ENCODE measurements at places on chromosomes 2 and 18.

- no peak for DNase-seq
Observed at GRCh38 chr2:226273440-226273839, 526.2 kb downstream of the IRS1 start.

- DNase-seq = no peak
Observed at GRCh38 chr18:79936641-79937040, 14.8 kb downstream of the SLC66A2 start.

- peak; percentile 89 for DNase-seq
Observed at GRCh38 chr2:219309278-219309677, at the start of gene PTPRN. Gene PTPRN, minus strand, starts transcription at chr2:219309401. Its CDS starts 69 bp downstream, at chr2:219309332.

DNA sequence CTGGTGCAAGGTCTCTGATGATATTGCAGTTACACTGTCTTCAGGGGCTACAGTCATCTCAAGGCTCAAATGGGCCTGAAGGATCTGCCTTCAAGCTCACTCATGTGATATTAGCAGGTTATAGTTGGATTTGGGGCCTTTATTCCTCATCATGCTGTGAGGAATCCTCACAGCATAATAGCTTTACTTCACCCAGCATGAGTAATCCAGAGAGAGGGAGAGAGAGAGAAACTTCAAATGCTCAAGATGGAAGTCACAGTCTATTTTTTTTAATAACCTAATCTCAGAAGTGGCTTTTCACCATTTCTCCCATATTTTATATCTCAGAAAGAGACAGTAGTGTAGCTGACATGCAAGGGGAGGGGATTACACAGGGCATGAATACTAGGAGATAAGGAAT lies 658.7 kb downstream of the EPHA4 start:
- DNase-seq = no peak

DNA sequence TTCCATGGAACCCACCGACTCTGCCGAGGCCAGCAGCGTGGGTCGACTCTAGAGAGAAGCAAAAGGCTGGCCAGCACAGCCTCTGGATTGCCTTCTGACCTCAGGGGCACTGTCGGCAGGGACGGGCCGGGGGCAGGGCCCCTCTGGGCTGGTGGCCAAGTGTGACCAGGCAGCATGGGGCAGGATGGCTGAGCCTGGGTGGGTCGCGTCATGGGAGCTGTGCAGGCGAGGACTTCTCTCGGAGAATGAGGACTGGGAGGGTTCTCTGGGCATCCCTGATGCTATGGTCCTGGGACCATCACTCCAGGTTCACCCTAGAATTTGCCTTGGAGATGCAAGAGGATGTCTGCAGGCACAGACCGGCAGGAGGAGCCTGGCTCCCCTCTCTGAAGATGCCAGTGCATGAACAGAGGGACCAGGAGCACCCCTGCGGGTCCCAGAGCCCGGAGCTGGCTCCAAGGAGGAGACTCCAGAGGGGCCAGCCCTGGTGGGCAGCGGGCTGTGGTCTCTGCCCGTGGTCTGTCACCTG lies 289.2 kb downstream of the NDUFA10 start:
- no peak for DNase-seq

GRCh38 chr2:15943378-15944280 lies 3.3 kb downstream of the MYCN start:
- peak; percentile 20 for DNase-seq

GRCh38 chr2:113240150-113240914 lies 38.4 kb downstream of the PAX8 start:
- DNase-seq = peak; percentile 80

DNA sequence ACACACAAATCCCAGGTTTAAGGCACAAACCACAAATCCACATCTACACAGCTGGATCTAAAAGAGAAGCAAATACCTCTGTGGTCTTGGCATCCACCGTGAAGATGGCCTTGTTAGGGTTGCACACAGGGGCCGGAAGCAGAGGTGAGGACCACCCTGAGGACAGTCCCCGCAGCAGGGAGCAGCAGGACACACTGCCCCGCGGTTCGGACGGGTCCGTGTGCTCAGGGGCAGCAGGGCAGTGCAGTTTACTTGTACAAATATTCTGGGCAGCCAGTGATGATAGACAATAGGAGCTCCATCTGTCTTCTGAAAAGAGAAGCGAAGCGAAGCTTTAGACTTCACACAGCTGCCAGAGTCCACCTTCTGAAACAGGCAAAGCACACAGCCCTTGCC lies 8.8 kb downstream of the PASK start:
- no peak for DNase-seq

DNA sequence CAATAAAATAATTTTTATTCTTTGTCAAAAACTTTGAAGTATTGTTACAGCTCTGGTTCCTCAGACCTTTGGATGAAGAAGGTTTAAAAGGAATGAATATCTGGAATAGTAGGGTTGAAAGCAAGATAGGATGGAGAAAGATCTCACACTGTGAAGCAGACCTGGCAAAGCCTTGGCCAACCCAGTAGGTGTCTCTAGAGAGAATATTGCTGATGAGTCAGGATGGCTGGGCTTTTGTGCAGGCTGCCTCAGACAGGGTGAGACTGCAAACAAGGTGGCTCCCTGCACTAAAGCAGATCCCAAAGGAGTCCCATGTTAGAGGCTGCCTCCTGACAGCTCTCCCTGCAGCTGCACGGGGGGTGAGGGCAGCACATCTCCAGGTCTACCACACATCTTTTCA lies 226.0 kb upstream of the ITGA4 start:
- no peak for DNase-seq

DNA sequence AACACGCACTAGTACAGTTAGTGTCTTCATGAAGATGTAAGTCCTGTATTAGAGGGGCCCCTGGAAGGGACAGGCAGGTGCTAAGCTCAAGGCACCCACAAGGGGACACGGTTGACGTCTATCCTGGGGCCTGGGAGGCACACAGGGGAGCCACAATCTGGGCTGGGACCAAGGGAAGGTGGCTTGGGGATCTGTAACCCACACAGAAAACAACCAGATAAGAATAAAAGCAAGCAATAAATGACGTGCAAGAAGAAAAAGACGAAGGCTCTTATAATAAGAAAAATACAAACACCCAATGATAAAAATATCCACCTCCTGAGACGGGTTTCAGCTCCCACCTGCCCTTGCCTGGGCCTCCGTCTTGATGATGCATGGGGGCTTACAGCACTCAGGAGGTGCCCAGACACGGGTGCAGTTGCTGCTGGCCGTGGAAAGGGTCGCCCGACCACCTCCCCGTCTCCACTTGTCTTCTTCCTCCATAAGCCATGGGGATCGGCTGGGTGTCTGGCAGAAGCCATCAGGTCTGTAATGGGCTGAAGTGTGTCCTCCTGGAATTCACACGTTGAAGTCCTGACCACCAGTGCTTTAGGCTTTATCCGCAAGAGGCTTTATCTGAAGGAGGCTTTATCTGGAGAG lies 73.9 kb downstream of the TWIST2 start:
- DNase-seq = no peak

- DNase-seq = peak; percentile 53
Observed at GRCh38 chr2:181393472-181393871, 63.7 kb upstream of the ITGA4 start.

- DNase-seq = no peak
Observed at GRCh38 chr2:174339561-174340399, 5.0 kb downstream of the SP9 start.

DNA sequence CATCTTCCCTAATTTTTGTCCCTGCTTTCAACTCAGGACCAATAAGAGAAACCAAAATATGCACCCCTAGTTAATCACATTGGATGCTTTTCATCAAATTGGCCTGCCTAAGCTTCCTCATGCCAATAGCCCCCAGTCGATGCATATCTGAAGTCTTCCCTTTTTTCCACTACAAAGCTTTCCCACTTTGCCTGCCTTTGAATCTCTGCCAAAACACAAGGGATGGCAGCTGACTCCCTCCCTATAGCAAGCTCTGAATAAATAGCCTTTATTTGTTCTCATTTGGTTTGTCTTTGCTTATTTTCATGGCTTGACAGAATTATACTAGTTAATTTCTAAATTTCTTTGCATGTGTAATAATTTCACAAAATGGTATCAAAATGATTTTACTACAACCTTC lies 621.2 kb downstream of the MBD2 start:
- no peak for DNase-seq

DNA sequence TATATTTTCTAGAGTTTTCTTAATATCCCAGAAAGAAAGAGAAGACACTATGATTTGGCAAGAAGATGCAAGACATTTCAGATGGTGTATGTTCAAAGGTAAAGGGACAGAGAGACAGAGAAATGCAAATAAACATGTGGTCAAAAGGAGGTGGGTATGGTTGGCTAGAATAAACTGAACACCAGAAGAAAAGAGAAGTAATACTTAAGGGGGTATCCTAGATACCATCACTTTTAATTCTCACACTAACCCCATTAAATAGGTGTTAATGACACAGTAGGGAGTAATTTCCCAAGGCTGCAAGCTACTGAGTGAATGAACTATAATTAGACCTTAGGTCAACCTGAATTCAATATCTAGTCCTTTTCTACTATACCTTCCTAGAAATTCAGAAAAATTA lies 111.2 kb upstream of the CD226 start:
- no peak for DNase-seq

DNA sequence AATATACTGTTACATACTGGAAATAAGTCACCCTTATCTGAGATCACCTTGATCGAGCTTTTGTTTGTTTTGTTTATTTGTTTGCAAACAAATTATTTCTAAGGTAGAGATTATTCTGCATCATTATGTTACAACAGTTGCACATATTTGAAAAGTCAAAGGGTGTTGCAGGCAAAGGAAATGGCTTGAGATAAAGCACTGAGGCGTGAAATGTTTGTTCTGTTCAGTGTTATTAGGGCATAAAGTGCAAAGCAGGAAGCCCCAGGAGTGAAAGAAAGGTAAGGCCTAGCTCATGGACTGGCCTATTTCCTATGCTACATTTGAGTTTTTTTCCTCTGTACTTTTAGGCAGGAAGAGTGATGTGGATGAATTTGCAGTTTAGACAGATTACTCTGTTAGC lies 1815.6 kb upstream of the LRRTM1 start:
- DNase-seq = no peak

- DNase-seq = no peak
Observed at GRCh38 chr2:141001750-141002149, 1129.1 kb downstream of the LRP1B start.

DNA sequence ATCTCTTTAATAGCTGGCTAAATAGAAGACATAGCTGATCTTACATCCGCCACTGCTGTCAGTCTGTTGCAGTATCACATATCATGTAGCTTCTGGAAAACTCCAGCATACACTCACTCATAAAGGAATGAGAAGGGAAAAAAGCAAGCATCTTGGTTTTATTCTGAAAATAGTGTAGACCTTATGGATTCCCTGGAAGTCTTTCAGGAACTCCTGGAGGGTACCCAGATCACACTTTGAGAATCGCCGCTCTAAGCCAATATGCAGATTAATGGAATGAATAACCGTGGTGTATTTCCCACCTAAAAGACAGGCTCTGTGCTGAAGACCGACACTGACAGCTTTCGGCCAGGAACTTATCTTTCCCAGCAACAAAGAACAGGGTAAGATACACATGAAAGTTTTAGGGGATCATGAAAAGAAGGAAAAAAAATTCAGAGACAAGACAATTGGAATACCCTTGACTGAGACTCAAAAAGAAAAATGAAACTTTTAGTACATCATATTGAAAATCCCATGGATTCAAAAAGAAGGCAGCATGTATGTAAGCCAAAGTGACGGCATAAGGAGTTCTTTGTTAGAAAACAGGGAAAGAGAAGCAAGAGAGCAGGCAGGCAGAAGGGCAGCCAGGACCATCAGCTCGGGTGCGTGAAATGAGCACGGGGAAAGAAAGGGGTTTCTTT lies 56.4 kb upstream of the SEC11C start:
- no peak for DNase-seq

DNA sequence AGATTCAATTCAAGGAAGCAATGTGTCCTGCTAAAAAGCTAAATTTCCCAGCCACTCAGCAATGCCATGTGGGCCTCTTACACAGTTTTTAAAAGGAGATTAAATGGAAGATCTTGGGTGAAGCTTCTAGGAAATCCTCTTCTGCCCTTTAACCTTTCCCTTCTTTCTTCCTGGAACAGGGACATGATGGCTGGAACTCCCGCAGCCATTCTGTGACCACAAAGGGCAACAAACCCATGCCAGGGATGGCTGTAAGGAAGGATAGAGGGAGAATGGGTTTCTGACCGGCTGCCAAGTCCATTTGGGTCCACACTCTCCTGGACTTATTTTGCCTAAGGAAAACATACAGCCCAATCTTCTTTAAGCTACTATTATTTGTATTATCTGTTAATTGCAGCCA lies 52.6 kb upstream of the ASAP2 start:
- DNase-seq = no peak

GRCh38 chr2:74817304-74817675 lies 16.6 kb upstream of the HK2 start:
- no peak for DNase-seq

DNA sequence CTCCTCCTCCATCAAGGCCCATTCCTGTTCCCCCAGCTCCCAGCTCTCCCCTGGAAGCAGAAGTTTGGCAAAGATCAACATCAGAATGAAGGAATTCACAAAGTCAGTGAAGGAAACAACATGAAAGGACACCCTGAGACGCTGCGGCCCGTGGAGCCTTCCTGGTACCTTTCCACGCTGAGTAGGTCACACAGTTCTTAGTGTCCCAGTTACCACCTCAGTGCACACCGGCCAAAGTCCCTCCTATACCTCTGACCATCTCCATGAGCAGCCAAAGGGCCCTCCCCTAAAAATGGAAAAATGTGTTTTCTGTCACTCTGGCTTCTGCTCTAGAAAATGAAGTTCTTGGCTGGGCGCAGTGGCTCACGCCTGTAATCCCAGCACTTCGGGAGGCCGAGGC lies 191.6 kb upstream of the AGAP1 start:
- no peak for DNase-seq

DNA sequence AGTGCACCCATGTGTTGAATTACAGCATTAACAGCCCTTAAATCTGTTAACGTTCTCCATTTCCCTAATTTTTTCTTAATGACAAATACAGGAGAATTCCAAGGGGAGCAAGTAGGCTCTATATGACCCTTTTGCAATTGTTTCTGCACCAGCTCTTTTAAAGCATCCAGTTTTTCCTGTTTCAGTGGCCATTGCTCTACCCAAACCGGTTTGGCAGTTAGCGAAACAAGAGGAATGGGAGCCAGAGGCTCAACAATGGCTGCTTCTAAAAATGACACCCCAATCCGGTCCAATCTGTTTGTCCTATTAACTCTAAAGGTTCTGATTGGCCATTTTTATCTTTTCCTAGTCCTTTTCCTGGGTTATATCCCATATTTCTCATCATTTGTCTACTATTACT lies 15.1 kb upstream of the SUCLG1 start:
- no peak for DNase-seq

GRCh38 chr2:29039718-29040480 lies 34.4 kb downstream of the PCARE start:
- no peak for DNase-seq

DNA sequence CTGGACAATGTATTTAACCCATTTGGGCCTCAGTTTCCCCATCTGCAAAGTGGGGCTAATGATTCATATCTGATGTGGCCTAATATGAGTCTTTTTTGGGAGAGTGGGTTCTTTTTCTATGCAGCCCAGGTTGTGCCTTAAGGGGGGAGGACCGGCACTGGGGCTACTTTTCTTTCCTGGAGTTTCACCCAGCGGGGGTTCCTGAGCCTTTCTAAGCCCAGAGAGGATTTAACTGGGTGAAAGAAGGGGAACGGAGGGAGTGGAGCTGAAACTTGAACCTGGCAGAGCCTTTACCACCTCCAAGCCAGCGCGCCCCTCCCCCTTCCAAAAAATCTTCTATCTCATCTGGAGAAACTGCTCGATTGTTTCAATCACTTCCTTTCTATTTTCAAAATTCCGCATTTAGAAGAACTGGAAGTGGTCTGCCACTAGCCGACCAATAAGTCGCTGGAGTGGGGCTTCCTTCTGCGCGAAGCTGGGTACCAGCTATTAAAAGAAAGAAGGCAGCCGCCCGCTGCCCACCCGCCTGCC lies 205.0 kb upstream of the SMAD2 start:
- no peak for DNase-seq
